ENCODE measurements at places on chromosomes 13 and 19.

DNA sequence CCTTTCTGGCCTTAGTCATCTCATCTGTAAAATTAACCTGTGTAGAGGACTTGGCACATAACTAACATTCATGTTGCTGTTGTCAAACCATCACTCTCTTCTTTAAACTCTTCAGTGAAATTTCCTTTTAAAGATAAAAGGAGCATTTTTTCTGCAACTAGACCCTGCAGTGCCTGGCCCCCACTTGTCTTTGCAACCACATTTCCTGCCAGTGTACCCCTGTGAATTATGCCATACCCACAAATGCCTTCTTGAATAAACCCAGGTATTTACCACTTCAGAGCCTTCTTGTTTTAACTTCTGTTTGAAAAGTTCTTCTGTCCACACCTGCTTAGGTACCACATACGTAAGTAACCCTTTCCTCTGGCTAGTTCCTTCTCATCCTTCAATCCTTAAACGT is 118.8 kb downstream of the CDK8 start:
- DNase-seq = no peak

GRCh38 chr13:21010621-21011020 is 50.8 kb downstream of the LATS2 start:
- peak; percentile 50 for DNase-seq

DNA sequence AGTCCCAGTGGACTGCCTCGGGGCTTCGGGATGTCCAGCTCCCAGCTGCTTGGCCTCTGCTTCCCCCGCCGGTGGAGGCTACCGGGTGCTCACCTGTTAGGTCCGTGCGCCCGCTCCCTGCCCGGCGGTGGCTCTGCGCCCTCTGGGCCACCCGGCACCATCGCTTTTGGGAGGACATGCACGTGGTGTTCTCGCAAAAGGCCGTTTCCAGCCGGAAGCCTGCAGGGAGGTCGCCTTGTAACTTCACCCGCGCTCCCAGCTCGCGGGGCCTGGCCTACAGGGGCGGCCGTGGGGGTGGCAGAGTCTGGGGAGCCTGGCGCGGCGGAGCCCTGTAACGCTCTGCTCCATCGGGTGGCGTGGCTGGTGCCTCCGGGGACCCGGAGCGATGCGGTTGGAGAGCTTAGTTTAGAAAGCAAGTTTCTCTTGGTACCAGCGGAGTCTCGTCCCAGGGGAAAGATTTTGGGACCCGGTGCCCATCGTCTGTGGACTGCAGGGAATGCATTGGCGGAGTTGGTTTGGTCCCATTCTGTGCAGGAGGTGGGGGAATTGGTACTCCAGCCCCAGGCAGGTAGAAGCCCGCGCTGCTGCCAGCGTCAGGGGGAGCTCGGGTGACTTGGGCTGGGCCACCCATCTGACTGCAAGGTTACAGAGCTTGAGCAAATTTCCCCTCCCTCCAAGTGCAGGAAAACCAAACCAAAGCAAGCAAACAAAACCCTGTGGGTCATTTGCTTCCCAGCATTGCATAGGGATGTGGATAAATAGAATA is 673 bp downstream of the SPATA13 start:
- DNase-seq = no peak

GRCh38 chr13:34465423-34465922 is 476.6 kb upstream of the NBEA start:
- DNase-seq = no peak

DNA sequence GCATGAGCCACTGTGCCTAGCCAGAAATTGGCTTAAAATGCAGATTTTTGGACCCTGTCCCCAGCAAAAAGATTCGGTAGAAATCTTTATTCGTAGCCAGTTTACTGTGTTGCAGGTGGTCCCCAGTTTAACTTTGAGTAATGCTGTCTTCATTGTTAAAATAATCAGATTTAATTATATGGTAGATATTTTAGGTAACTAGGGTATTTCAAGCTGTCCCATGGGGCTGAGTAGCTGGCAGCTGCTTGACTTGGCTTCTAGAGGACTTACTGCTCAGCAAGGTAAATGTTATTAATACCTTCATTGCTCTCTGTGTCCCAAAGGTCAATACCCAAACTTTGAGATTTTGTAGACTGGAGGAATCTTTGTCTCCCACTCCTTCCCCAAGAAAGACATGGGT is 21.1 kb downstream of the LSM14A start:
- DNase-seq = no peak

- DNase-seq = peak; percentile 59
These were observed 22.9 kb upstream of the POMP start for GRCh38 chr13:28636069-28636468.

- no peak for DNase-seq
These were observed 211.3 kb upstream of the RFC3 start for GRCh38 chr13:33606692-33607091.

DNA sequence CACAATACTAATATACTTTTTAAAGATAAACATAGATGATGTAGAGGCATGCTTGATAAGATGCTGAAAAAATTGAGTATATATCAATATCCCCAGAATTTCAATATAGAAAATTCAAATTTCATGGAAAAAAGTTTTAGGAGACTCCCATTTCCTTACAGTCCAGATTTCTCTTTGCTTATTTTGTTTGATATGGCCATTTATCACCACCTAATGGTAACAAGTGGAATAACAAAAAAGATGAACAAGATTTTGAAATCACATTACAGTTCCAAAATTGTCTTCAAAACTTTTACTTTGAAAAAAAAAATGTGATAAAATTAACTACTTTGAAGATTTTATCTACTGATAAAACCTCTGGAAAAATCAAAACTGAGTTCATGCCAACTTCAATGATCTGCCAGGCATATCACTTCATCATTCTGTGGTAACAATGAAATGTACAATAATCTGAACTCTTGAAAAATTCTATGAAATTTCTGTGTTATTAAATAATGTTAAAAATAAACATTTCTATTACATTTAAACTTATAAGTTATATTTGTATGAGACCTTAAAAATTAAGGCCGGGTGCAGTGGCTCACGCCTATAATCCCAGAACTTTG is 17.5 kb downstream of the MIPEP start:
- peak; percentile 61 for DNase-seq

GRCh38 chr13:102198418-102199311 is 203.2 kb downstream of the FGF14 start:
- peak; percentile 73 for DNase-seq

DNA sequence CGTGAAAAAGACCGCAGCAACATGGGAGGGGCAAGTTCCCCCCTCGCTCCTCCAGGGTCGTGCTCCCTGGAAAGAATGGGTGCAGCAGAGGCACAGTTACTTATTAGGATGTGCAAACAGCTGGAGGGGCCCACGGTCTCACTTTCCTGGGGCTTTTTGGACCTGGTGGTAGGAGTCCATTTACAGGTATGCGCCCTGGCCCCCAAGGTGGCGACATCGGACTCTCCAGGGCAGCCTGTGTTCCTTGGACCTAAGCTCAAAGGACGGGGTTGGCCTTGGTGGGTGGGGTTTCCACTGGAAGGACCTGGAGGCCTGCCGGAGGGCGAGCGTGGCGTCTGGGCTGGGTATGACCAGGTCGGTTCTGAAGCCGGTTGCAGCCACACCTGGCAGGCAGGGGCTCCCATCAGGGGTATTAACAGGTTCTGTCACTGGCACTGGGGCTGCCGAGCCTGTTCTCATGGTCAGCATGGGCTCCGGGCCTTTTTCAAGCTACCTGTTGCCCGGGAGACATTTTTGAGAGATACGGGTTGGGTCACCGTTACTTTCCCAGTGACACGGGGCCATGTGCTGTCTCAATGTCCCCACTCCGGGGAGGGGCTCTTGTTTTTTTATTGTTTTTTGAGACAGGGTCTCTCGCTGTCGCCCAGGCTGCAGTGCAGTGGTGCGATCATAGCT is 5.9 kb downstream of the ZFR2 start:
- no peak for DNase-seq

GRCh38 chr19:35975608-35976214 is 19.3 kb upstream of the SDHAF1 start:
- peak; percentile 22 for DNase-seq

DNA sequence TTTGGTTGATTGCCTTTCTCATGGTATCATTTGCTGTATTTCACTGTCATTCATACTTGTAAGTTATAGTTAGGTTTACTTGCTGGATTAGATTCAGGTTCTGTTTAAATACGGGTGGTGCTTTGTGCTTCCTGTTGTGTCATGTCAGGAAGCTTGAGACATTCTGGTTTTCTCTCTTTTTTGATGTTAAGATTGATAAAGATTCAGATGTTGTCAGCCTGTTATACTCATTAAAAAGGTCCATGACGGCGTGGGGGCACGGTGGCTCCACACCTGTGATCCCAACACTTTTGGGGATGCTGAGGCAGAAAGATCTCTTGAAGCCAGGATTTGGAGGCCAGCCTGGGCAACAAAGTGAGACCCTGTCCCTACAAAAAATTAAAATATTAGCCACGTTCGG is 45.7 kb downstream of the NAA16 start:
- no peak for DNase-seq

DNA sequence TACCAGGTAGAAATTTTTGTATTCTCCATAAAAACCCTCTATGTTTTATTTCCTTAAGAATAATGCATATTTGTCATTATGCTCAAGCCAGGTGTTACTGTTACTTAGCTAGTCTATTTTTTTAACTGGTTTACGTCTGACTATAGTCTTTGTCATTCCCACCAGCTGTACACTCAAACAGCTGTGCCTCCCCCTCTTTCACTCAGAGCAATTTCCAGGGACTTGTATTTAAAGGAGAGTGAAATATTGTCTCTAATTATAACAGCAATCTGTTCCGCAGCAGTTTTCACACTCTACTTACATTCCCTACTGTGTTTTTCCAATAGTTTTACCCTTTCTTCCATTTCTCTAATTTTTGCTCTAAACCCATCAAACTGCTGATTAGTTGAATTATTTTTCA is 813.6 kb upstream of the MIR17HG start:
- no peak for DNase-seq

GRCh38 chr13:95160112-95160906 is 140.9 kb downstream of the ABCC4 start:
- no peak for DNase-seq

- DNase-seq = peak; percentile 1
These were observed 41.5 kb downstream of the ZNF682 start for GRCh38 chr19:19997656-19998268.

- no peak for DNase-seq
These were observed 47.2 kb upstream of the POMP start for GRCh38 chr13:28611654-28612131.

DNA sequence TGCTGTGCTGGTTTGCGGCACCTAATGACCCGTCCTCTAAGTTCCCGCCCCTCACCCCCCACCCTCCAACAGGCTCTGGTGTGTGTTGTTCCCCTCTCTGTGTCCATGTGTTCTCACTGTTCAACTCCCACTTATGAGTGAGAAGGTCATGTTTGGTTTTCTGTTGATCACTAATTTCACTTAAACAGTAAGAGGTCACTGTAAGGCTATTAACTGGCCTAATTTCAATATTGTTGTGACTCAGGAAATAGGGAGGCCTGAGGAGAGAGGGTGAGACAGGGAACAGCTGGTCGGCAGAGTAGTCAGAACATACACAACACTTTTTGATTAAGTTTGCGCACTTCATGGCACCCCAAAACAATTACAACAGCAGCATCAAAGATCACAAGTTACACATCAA is 15.6 kb downstream of the TUBGCP3 start:
- DNase-seq = peak; percentile 23

DNA sequence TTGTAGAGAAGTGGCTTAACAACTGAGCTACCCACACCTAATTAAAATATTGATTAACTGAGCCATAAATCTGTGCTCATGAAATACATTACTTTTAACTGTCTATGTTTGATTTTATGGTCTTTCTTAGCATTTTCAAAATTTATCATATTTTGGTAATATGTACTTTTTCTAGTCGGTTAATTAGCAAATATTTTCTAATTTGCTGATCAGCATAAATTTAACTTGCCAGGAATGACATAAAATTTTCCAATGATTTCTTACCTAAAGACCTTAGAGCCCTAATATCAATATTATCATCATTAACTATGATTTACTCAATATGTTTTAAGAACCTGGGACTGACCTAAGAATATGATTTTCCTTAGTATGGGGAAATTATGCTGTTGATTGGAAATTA is 19.9 kb upstream of the COG6 start:
- DNase-seq = no peak

- DNase-seq = peak; percentile 81
These were observed 173.5 kb downstream of the DCT start for GRCh38 chr13:94305934-94306333.

DNA sequence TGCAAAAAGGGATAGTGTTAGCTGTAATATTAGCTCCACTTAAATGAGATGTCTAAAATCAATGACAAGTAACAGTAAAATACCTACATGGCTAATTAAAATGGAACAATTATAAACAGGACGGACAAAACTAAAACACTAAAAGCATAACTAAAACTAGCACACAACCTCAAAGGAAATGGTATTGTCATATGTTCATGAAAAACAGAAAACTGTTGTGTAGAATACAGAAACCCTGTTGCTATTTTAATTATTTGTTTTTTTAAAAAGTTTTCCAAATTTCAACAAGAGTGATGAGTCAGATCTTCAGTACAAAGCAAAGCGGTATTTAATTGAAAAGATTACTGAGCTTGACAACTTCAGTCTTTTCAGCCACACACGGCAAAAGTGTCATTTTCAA is 4.2 kb downstream of the RCBTB2 start:
- no peak for DNase-seq

GRCh38 chr19:17491287-17491686 is 20.2 kb upstream of the PGLS start:
- no peak for DNase-seq

- no peak for DNase-seq
These were observed 141.9 kb downstream of the PCCA start for GRCh38 chr13:100230769-100231149.

- DNase-seq = no peak
These were observed 384.5 kb downstream of the IRS2 start for GRCh38 chr13:109401891-109402290.

GRCh38 chr19:49210901-49211451 is 53.4 kb downstream of the TRPM4 start:
- no peak for DNase-seq

DNA sequence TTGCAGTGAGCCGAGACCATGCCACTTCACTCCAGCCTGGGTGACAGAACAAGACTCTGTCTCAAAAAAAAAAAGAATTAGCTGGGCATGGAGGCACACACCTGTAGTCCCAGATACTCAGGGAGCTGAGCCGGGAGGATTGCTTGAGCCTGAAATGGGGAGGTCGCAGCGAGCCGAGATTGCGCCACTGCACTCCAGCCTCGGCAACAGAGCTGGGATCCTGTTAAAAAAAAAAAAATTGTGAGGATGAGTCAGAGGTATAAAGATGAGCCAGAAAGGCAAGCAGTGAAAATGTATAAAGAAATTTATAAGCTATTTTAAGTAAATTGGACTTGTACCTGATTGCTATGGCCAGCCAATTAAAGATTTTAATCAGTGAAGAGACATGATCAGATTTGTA is 21.1 kb downstream of the KBTBD6 start:
- peak; percentile 66 for DNase-seq

GRCh38 chr19:28535352-28535775 is 677.6 kb downstream of the UQCRFS1 start:
- no peak for DNase-seq

All from fibroblast of mammary gland (primary cell).